H4 (cell line): ENCODE measurements at places on chromosomes 5 and 9. TPM values are rescaled to one million over a fixed set of nuclear protein-coding genes. Genes with fewer than 3 reads are reported as not detected.
A peak's percentile ranks its signal among the peaks of the same experiment; 100 is the strongest.

- DNase-seq: no peak
These were observed 434.6 kb downstream of the ENC1 start for GRCh38 chr5:74205767-74206578.

- DNase-seq: no peak
These were observed 51.5 kb downstream of the KLF9 start for GRCh38 chr9:70362952-70363351.

DNA sequence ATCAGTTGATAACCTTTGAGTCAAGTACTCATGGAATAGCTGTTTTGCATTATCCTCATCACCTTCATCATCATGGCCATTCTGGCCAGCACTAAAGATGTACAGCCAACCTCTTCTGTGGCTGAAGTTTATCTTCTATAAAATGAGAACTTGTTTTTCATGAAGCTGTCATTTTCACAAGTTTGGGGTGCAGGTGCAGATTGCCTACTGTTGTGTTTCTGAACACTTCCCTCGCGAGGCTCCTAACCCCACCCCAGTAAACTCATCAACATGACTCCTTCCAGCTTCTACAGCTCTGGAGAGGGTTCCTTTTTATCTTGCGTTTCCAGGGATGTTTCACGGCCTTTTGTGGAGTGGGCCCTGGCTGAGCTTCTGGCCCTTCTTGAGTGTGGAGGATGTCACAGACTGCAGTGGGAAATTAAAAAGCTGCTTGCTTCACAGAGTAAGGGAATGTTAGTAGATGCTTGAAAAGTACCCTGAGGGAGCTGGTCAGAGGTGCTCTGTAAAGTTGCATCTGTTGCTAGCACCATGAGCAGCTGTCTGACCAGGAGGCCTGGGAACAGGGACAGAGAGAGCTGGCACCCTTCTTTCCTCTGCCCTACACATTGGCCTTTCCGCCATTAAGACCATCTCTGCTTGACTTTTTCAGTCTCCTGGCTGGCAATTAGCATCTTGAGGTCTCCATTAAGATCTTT lies 24.9 kb downstream of the SYK start:
- no peak for DNase-seq

DNA sequence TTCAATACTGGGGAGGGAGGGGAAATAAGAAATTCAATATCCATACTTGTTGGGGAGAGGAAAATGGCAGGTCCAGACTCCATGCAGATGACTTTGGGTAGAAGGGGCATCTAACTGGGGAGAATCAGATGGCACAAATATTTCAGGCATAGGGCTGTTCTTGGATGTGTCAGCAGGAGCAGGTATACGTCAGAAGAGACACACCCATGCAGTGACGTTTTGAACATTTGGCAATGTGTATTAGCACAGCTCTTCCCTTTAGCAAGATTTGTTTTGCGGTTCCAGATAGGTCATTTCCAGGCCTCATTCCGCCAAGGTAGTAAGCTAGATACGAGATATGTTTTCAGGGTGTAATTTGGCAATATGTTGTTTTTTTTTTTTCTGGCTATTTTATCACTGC lies 187.2 kb upstream of the CDH10 start:
- peak; percentile 29 for DNase-seq

DNA sequence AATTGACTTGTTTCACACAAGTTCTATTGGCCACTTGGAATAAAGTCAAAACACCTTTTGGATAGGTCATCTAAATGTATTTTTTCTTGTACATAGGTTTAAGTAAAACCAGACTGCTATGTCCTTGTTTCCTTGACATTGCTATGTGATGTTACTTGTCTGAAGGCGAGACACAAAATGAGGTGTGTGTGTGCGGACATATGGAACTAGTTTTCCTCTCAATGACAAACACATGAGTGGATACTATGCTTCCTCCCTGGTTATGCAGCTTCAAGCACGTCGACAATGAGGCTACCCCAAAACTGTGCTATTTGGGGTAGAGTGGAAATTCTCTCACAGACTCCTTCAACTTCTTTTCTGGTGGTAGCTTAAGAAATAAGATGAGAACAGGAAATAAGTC lies 276.8 kb downstream of the GAS1 start:
- no peak for DNase-seq

DNA sequence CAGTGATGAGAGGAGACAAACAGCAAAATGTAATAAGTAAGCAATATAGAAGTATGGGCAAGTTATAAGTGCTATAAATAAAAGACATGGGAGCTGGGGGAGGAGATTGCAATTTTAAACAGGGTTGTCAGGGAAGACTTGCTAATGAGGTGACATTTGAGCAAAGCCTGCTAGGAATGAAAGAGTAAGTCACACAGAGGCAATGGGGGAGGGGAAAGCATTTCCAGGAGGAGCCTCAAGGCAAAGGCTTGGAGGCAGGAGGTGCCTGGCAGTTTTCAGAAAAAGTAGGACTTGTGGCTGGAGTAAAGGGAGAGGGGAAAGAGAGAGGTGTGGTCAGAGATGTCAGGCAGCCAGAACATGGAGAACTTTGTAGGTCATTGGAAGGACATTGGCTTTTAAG lies 124.4 kb upstream of the NMUR2 start:
- no peak for DNase-seq

GRCh38 chr9:127876764-127877562 lies 512 bp downstream of the AK1 start:
- DNase-seq: no peak

DNA sequence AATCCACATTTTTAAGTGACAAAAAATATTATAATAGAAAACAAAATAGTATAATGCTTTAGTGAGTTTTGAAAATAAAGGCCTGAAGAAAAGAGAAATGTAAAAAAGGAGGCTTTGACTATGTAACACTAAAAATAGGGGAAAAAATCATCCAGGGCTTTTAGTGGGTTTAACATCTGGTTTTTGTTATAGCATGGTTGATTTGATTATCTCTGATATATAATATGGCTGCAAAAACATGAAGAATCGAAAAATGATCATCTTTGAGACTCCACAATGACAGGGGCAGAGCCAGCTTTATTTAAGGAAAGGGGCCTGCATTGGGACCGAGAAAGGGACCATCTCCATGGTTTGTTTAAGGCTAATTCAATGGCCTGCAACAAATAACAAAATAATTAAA lies 393.8 kb downstream of the PLK2 start:
- DNase-seq: no peak

DNA sequence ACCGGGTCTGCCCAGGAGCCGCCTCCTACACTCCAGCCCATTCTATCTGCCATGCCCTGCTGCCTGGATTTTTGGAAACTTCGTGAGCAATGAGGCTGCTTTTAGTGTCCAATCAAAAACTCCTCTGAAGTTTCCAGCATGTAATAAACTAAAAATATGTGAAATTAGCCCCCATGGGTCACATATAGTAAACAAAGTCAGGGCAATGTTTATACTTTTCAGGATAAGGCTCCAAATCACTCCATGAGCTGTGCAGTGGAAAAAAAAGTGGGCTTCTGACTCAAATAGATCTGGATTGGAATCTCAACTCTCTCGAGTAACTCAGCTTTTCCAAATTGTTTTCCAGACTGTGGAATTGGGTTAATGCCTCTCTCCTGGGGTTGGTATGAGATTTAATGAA lies 68.2 kb downstream of the PIK3R1 start:
- no peak for DNase-seq

GRCh38 chr9:6243746-6244145 lies 28.1 kb downstream of the IL33 start:
- peak; percentile 5 for DNase-seq

GRCh38 chr5:34449639-34450038 lies 206.5 kb upstream of the RAI14 start:
- DNase-seq: no peak

DNA sequence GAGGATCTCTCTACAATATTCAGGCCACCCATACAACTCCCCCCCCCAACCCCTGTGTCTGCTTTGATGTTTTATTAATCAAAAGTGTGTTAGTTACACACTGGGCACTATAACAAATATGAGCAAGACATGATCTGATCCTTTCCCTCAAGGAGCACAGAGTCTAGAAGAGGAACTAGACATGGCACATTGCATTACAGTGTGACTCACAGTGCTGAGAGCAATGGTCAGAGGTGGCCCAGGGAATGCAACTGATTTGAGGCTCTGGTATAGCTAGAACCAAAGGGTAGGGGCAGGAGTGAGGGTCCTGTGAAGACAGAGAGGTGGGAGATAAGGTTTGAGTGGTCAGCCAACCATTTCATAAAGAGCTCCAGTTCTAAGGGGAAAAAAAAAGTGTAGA lies 539.2 kb downstream of the ACTL7B start:
- DNase-seq: no peak

- DNase-seq: no peak
These were observed 55.3 kb downstream of the ARSB start for GRCh38 chr5:78929833-78930232.

GRCh38 chr9:37617832-37618231 lies 25.4 kb upstream of the TOMM5 start:
- DNase-seq: no peak

DNA sequence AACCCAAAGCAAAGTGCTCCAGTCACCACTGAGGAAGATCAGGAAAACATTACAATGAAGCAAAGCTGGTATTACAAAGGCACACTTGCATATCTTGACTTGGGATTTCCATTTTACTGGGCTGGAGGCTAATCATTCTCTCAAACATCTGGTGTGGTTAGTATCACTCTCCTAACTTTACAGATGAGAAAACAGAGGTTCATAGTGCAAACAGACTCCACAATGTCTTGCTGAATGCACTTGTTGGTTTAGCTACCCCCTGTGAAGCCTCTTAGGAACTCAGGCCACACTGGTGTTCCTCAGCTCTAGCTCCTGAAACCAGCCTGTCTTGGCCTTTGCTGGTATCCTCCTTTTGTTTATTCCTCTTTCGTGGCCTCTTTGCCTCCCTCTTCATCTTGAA lies 29.5 kb upstream of the SMAD5 start:
- DNase-seq: no peak

GRCh38 chr9:137277329-137278041 lies at the start of gene TOR4A:
TOR4A (plus strand) TSS chr9:137277726; CDS start chr9:137278690, 964 bp downstream.
- DNase-seq: no peak

DNA sequence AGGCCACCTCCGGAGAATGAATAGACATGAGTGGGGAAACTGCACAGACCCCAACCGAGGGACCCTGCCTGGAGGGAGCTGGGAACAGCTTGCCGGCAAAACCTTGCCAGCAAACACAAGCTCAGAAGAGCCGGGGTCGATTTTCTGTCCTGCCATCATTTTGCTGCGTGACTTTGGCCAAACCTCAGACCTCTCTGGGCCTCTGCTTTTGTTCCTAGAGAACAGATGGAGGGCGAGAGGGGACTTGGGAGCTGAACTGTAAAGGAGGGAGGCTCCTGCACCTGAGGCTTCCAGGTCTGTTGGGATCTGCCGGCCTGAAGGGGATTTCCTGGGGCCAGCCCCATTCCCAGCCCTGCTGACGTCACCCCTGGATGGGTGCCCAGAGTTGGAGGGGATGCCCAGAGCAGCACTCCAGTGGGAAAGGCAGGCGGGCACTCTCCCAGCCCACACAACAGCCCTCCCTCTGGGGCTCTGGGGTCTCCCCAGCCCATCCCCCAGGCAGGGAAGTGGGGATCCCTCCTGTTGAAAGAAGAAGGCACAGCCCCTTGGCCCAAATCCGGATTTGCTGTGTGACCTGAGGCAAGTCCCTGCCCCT lies 40.4 kb upstream of the SYNPO start:
- DNase-seq: peak; percentile 53

DNA sequence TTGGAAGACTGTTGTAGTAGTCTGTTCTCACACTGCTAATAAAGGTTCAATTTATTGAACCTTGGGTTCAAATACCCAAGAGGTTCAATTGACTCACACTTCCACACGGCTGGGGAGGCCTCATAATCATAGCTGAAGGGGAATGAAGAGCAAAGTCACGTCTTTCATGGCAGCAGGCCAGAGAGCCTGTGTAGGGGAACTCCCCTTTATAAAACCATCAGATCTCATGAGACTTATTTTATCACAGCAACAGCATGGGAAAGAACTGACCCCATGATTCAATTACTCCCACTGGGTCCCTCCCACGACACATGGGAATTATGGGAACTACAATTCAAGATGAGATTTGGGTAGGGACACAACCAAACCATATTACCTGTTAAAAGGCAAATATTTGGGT lies 268.2 kb downstream of the TMEM167A start:
- no peak for DNase-seq

DNA sequence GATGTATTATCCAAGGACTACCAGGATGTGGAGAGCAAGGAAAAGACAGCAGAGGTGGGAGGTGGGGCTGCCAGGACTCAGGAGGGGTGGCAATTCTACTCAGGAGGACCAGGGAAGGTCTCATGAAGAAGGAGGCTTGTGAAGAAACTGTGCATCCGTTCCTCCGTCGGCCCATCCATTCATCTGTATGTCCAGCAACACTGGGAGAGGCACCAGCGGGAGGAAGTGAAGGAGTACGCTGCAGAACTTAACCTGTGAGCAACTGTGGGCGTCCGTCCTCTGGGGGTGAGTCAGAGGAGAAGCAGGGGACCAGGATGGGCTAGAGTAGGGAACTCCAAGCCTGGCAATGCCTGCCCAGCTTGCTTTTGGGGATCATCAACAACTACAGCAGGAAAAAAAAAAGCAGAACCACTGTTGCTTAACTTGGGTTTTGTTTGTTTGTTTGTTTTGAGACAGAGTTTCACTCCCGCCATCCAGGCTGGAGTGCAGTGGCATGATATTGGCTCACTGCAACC lies 47.3 kb upstream of the NEURL1B start:
- no peak for DNase-seq

DNA sequence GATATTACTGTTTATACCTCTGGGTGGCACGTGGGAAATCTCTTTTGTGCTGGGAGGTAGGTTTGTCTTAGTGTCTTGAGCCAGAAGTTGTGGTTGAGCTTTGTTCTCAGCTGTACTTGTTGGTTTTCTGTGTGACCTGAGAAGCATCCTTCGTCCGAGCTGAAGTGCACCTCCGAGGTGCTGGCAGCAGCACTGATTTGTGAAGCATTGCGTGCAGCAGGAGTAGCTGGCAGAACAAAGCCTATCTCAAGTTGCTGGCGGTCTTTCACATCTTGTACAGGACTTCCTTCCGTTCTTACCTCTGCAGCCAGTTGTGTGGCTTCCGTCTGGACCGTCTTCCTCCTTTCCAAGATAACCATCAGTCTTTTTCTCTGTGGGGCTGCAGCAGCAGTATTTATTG lies 4.3 kb downstream of the PRRC2B start:
- DNase-seq: no peak

DNA sequence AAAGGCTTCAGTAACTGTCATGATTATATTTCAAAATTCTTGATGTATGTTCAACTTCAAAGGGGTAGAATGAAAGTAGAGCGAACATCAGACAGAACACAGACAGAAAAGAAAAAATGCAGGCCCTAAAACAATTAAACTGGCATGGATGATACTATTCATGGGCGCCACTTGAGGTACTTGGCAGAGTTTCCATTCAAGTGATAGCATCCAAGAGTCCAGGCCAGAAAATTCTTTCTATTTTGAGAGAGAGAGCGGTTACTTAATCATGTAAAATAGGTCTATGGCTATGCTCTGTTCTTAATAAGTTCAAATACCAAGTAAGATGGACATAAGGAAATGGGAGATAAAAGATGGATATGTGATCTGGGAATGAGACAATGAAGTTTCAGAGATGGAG lies 21.4 kb upstream of the PRR16 start:
- DNase-seq: no peak

- DNase-seq: no peak
These were observed 3.4 kb downstream of the IL13 start for GRCh38 chr5:132661231-132662003.

SPATA31C1 gene
- not detected in 2 replicates for total RNA-seq

PCDHGB1 gene
- total RNA-seq: 0.43 and 3.1 TPM in 2 replicates

MIGA2 gene
- 9.3 and 18.2 TPM in 2 replicates for total RNA-seq

CAVIN4 gene
- 0.37 and 0.60 TPM in 2 replicates for total RNA-seq

PCDHGA6 gene
- 0.97 and 1.5 TPM in 2 replicates for total RNA-seq

SURF2 gene
- 22.1 and 23.0 TPM in 2 replicates for total RNA-seq

SOHLH1 gene
- total RNA-seq: not detected in 2 replicates

SAXO1 gene
- total RNA-seq: under 0.01 TPM in 1 of 2 replicates, not detected in the other

GGTA1 gene
- 0.35 TPM in 1 of 2 replicates, not detected in the other for total RNA-seq
